ENCODE measurements at places on chromosomes 3 and 15.

- DNase-seq = no peak
Measured at GRCh38 chr3:195124378-195124992, 146.5 kb downstream of the XXYLT1 start.

- DNase-seq = no peak
Measured at GRCh38 chr3:150217691-150218090, 190.4 kb upstream of the TSC22D2 start.

GRCh38 chr3:172612871-172613678, 89.8 kb upstream of the TNFSF10 start:
- DNase-seq = no peak

GRCh38 chr15:58361273-58361759, 70.5 kb upstream of the LIPC start:
- DNase-seq = no peak

- no peak for DNase-seq
Measured at GRCh38 chr3:50817756-50818529, 143.2 kb downstream of the DOCK3 start.

- DNase-seq = no peak
Measured at GRCh38 chr3:72475258-72476138, 372.7 kb downstream of the SHQ1 start.

- no peak for DNase-seq
Measured at GRCh38 chr3:14371573-14372474, 30.6 kb upstream of the SLC6A6 start.

DNA sequence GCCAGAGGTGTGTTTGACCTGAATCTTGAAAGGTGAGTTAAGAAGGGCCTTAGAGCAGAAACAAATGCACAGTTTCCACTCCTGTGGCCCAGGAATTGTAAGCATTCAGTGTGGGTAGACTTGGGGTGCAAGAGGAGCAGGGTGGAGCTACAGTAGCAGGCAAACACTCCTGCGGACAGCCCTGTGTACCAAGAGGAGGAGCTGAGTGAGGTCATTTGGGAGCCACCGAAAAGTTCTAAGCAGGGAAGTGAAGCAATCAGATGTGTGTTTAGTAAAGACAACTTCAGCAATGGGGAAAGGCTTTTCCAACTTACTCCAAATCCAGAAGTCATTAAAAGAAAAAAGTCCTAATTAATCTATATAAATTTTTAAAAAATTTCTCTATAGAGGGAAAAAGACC, 99.3 kb downstream of the ARHGEF26 start:
- DNase-seq = no peak

GRCh38 chr15:38624244-38625205, 59.9 kb upstream of the RASGRP1 start:
- no peak for DNase-seq

DNA sequence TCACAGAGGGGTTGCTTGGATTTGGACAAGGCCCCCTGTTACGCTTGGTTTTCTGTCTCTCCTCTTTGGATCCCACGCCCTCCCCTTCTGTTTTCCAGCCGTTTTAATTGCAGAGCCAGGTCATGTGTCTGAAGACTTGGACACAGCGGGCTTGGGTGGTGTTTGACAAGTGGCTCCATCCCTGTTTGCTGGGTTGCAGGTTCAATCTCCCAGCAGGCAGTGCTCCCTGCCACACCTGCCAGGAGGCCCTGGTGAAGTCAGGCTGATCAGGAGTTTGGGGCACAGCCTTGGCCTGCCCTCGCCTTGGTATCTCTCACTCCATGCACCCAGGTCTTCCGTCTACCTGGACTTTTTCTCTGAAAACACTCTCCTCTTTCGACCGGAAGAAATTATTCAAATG, 59.0 kb downstream of the PLXNA1 start:
- no peak for DNase-seq

- DNase-seq = no peak
Measured at GRCh38 chr15:39491886-39492490, 88.9 kb upstream of the THBS1 start.

GRCh38 chr15:63250312-63250965, 27.0 kb upstream of the APH1B start:
- no peak for DNase-seq

DNA sequence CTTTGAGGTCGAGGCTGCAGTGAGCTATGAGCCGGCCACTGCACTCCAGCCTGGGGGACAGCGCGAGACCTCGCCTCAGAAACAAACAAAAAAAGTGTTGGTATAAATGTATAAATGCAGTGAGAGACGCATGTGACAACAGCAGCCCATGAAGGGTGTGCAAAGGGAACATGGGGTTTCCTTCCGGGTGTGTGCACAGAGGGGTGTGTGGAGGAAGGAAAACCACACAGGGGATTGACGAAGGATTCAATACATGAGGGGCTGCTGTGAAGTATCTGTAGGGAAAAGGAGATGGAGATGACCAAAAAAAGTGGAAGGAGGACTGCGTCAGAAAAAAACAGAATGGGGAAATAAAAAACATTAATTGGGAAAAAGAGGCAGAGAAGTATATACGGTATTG, 1.1 kb downstream of the MTFMT start:
- DNase-seq = no peak

GRCh38 chr15:20349774-20350498, 191.7 kb downstream of the GOLGA6L6 start:
- no peak for DNase-seq

DNA sequence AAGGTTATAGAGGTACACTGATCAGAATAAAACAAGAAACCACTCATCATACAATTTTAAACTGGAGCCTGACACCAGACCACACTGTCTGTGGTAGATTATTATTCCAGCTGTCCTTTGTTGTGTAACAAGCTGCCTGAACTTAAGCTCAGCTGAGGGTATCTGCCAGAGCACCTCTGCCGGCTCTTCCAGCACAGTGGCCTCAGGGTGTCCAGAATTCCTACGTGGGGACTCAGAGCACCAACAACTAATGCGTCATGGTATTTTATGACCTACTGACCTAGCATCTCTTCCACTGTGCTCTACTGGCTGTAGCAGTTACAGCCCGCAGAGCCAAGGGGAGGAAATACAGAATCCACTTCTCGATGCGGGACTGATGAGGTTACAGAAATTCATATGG, 15.6 kb upstream of the RAF1 start:
- DNase-seq = no peak

GRCh38 chr3:42651248-42652091, 2.0 kb upstream of the ZBTB47 start:
- no peak for DNase-seq

GRCh38 chr3:25804676-25805075, 14.8 kb downstream of the OXSM start:
- no peak for DNase-seq

GRCh38 chr3:72068621-72069020, 283.7 kb upstream of the PROK2 start:
- DNase-seq = no peak

- no peak for DNase-seq
Measured at GRCh38 chr3:176795891-176796290, 401.4 kb downstream of the TBL1XR1 start.

DNA sequence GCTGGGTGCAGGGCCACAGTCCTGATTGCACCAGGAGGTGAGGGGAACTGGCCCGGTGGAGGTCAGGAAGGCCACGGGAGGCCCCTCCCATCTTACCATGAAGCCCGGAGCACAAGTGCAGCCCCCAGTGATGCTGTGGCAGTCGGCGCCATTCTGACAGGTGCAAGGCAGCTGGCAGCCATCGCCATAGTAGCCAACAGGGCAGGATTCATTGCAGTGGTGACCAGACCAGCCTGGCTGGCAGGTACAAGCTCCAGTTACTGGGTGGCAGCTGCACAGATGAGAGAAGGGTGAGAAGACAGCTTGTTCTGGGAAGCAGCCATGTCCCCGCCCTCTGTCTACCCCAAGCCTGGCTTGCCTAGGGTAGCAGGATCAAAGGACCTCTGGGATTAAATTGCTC, 88.2 kb downstream of the RAB11A start:
- no peak for DNase-seq

DNA sequence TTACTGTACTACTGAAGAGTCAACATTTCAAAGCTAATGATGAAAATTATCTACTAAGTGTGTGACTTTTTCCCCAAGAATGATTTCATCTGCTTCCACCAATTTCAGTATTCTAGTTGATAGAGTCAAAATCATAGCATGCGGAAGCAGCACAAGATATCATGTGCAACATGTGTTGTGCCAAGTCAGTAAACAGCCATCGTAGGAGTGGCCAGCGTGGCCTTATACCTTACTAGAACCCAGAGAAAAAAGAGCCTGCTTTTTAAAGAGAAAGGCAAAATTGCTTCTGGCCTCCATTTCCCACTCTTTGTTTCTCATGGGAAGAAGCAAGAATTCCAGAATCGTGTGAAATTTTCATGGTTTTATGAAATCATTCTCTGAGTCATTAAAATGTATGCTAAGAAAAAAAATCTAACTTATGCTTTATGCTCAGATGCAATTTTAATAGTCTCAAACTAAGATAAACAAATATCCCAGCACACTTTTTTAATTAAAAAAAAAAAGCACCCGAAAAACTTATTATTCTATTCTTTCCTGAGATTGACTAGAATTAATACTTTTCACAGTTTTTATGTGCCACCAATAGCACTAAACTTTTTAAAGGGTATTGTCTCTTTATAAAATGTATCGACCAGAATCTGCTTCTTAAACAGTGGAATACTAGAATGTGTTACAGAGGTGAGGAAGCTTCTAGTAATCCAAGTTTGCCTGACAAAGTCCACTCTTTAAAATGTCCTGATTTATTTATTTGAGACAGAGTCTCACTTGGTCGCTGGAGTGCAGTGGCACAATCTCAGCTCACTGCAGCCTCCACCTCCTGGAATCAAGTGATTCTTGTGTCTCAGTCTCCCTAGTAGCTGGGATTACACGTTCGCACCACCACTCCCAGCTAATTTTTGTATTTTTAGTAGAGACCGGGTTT, 87.3 kb downstream of the MBNL1 start:
- no peak for DNase-seq

GRCh38 chr15:76138436-76138835, 78.7 kb downstream of the TMEM266 start:
- DNase-seq = no peak

DNA sequence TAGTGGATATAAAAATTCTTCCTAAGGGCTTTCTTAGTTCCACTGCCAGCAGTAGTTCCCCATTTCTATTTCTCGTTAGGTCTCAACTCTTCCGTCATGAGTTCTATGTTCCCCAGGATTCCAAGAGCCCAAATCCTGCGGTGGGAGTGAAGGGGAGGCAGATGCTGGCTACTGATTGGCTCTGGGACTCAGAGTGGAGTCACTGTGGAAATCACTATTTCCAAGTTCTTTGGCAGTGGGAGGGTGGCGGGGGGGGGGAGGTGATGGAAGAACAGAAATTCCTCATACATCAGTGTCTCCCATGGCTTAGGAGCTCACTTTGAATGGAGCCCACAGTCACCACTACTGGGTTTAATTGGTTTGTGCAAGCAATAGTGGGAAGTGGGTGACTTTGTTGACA, 5.6 kb downstream of the CCR1 start:
- DNase-seq = no peak

DNA sequence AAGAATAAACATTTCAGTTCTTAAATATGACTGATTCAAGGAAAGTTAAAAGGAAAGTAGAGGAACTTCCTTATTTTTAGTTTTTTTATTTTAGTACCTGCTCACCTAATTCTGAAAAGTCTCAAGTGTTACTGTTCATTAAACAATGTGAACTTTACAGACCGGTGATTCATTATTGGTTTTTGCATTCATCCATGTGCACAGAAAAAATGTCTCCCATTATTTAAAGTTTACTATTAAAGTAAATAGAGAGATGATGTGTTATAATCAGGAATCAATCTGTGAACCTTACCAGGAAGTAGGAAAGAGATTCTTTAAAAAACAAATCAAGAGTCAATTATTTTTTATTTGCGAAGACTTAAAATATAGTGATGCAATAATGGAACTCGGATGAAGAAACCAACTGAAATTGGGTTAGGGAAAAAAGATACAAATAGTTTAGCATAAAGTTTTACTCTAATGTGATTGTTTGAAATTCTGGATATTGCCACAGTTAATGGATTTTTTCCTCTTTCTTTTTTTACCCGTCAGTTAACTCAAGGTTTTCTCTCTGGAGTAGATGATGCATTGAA, 119.4 kb upstream of the SAMMSON start:
- DNase-seq = no peak
